Mucosa of gallbladder (tissue), 1 donor: ENCODE measurements at places on chromosomes 12 and 14. TPM values are rescaled to one million over a fixed set of nuclear protein-coding genes. Genes with fewer than 3 reads are reported as not detected.

The RDH16 gene
- 0.52 TPM for total RNA-seq

- no peak for DNase-seq
Observed at GRCh38 chr12:42648061-42648460, 58.5 kb upstream of the PRICKLE1 start.

- no peak for DNase-seq
Observed at GRCh38 chr12:4900327-4900726, 9.4 kb upstream of the KCNA1 start.

The ANO2 gene
- 2.5 TPM for total RNA-seq

The TRAF3 gene
- 17.0 TPM for total RNA-seq

GRCh38 chr14:69525896-69526295 lies 41.4 kb downstream of the PLEKHD1 start:
- DNase-seq: no peak

The DDN gene
- 0.06 TPM for total RNA-seq

- DNase-seq: no peak
Observed at GRCh38 chr14:57382283-57382682, 8.1 kb upstream of the NAA30 start.

GRCh38 chr14:68349900-68350629 lies 442.8 kb downstream of the ZFP36L1 start:
- no peak for DNase-seq

The CLEC4A gene
- 1.6 TPM for total RNA-seq

The C3AR1 gene
- 20.5 TPM for total RNA-seq

- no peak for DNase-seq
Observed at GRCh38 chr12:97047361-97047760, 140.3 kb downstream of the NEDD1 start.

GRCh38 chr14:53531730-53532129 lies 378.6 kb upstream of the DDHD1 start:
- DNase-seq: no peak

The ATP2A2 gene
- total RNA-seq: 248 TPM

The IL23A gene
- 0.49 TPM for total RNA-seq

The KRT79 gene
- total RNA-seq: not detected

The KRT6A gene
- total RNA-seq: not detected

The NOVA1 gene
- total RNA-seq: 18.7 TPM

GRCh38 chr12:52907092-52907810 lies 2.4 kb upstream of the KRT8 start:
- DNase-seq: peak; percentile 87

GRCh38 chr14:31659278-31659677 lies 98.1 kb downstream of the NUBPL start:
- no peak for DNase-seq

The GPR137C gene
- 0.86 TPM for total RNA-seq

GRCh38 chr12:122087431-122088178 lies 9.0 kb downstream of the MLXIP start:
- no peak for DNase-seq

DNA sequence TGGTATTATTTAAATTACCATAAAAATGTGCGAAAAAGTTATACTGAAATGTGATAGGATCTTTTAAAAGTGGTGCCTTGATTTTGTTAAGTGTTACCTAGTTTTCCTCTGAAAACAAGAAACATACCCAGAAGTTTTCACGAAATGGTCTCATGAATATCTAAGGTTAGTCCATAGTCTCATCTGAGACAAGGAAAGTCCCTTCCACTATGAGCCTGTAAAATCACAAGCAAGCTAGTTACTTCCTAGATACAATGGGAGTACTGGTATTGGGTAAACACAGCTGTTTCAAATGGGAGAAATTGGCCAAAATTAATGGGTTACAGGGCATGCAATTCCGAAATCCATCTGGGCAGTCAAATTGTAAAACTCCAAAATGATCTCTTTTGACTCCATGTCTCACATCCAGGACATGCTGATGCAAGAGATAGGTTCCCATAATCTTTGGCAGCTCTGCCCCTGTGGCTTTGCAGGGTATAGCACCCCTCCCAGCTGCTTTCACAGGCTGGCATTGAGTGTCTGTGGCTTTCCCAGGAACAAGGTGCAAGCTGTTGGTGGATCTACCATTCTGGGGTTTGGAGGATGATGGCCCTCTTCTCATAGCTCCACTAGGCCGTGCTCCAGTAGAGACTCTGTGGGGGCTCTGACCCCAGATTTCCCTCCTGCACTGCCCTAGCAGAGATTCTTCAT lies 271.4 kb downstream of the NAV3 start:
- DNase-seq: no peak

- DNase-seq: no peak
Observed at GRCh38 chr12:117318591-117318990, 42.8 kb downstream of the NOS1 start.

- no peak for DNase-seq
Observed at GRCh38 chr12:82627799-82628198, 58.9 kb upstream of the TMTC2 start.

DNA sequence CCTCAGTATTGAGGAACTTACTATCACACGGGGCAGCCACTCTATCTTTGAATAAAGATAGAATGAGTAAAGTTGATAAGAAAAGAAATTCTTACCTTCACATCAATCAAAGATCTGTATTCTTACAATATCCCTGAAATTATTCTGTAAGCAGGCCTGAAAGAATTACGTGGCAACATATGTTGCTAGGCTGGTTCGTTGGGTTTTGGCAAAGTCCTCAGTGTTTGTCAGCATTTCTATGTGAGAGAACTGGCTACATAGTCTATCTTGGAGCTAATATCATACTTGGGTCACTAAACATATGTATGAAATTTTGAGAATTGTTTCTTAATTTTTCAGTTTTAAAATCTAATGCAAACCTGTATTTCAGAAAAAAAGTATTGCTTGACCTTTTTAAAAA lies 412.2 kb upstream of the GARIN6 start:
- DNase-seq: no peak

The P2RX7 gene
- total RNA-seq: 7.7 TPM

The RDH11 gene
- total RNA-seq: 222 TPM

The SIX6 gene
- not detected for total RNA-seq

The SLC8A3 gene
- 1.5 TPM for total RNA-seq

DNA sequence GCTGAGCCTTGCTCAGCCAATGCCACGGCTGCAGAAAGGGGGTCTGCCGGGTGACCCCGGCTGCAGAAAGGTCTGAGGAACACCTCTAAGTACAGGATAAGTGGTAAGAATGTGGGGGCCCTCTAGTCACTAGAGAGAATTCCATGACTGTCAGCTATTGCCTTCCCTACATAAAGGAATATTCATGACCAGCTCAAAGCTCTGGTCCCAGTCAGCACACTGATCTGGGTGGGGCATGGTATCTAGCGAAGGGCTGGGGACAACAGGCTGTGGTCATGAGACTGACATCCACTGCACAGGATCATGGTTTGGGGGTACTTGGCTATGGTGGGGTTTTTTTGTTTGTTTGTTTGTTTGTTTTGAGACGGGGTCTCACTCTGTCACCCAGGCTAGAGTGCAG lies 42.1 kb downstream of the DCAF4 start:
- DNase-seq: no peak
